Thyroid gland (tissue), 4 donors: ENCODE measurements at places on chromosomes 1 and 21.

DNA sequence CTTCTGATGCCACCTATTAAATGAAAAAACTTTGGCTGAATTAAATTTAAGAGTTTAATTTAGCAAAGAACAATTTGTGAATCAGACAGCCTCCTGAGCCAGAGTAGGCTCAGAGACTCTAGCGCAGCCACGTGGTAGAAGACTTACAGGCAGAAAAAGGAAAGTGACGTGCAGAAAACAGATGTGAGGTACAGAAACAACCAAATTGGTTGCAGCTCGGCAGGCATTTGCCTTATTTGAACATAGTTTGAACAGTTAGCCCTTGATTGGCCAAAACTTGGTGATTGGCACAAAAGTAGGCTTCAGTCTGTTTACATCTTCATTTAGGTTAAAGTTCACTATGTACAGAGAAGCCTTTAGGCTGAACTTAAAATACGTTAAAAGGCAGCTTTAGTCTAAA, 22.9 kb downstream of the TCP10L start:
- peak; percentile 51 for DNase-seq
- H3K4me3 ChIP-seq = no peak overlapping the region
- H3K36me3 ChIP-seq = no peaks in the 10 kb centered on the region
- no peaks in the 10 kb centered on the region for H3K27me3 ChIP-seq
- H3K4me1 ChIP-seq = no peaks in the 10 kb centered on the region

DNA sequence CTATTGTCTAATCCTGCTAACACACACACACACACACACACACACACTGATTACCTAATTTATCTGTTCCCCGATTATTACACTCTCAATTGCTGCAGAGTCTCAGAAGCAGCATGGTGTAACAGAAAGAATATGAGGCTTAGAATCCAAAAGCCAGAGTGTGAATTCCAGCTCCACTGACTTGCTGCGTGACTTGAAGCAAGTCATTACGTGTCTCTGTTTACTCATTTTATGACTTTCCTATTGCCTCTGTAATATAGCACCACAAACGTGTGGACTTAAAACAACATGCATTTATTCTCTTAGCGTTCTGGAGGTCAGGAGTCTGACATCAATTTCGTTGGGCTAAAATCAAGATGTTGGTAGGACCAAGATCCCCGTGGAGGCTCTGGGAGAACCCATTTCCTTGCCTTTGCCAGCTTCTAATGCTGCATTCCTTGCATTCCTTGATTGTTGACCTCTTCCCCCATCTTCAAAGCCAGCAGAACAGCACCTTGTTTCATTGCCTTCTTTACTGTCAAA, 55.9 kb upstream of the ATP5PO start:
- H3K27me3 ChIP-seq = no peaks in the 10 kb centered on the region
- no peak overlapping the region for H3K27ac ChIP-seq
- H3K4me3 ChIP-seq = no peak overlapping the region
- no peak for DNase-seq
- no peaks in the 10 kb centered on the region for H3K4me1 ChIP-seq

DNA sequence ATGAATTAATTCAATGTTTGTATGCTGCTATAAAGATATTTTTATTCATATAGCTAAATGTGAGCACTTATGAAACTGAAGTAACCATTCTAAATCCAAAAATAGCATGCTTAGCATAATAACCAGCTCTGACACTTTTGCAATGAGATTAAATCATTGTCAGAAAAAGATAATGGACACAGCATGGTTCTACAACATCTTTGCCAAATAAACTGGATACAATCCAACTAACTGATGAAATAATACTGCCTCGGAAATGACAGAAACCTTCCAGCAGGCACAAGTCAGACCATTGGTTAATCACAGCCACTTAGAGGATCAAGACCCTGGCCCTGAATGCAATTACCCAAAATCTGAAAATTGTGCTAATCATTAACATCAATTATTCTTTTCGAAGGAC, 592.7 kb upstream of the ADGRL4 start:
- no peaks in the 10 kb centered on the region for H3K27me3 ChIP-seq
- H3K4me1 ChIP-seq = no peaks in the 10 kb centered on the region
- no peak overlapping the region for H3K4me3 ChIP-seq
- no peak for DNase-seq
- no peak overlapping the region for H3K27ac ChIP-seq
- H3K36me3 ChIP-seq = no peaks in the 10 kb centered on the region

GRCh38 chr1:236727521-236727920, 41.2 kb downstream of the ACTN2 start:
- H3K4me3 ChIP-seq = no peak overlapping the region
- no peaks in the 10 kb centered on the region for H3K27me3 ChIP-seq
- DNase-seq = no peak
- H3K36me3 ChIP-seq = no peaks in the 10 kb centered on the region

DNA sequence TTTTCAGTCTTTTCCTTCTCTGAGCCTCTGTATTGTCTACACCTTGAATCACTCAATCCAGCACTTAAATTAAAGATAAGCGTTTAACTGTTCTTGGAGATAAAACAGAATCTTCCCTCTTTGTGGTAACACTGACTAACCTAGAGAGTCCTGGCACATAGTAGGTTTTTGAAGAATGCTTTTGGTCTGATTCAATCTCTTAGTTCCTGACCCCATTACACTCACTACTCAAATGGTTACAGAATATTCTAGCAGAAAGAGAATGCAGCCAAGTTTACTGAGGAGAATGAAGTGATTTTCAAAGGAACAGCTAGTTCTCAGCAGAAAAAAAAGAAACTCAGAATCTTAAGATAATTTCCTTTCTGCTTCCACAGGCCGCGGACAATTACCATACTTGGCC, 309.2 kb upstream of the PRMT6 start:
- no peaks in the 10 kb centered on the region for H3K36me3 ChIP-seq
- no peak overlapping the region for H3K27ac ChIP-seq
- no peak for DNase-seq
- no peaks in the 10 kb centered on the region for H3K27me3 ChIP-seq

DNA sequence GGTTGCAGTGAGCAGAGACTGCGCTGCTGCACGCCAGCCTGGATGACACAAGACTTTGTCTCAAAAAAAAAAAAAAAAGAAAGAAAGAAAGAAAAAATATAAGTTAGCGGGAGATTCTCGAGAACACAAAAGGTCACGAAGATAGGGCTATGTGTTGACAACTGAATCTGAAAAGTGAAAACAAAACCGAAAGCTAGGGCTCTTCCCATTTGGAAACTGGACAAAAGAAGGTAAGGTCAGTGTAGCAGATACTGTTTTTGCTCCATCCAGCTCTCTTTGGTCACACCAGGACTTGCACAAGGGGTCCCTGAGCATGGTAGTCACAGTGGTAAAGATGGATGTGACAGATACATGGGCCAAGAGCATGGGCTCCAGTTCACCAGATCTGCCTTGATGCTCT, 60.4 kb upstream of the MAP10 start:
- no peaks in the 10 kb centered on the region for H3K36me3 ChIP-seq
- H3K4me1 ChIP-seq = no peaks in the 10 kb centered on the region
- no peaks in the 10 kb centered on the region for H3K27me3 ChIP-seq
- DNase-seq = no peak

DNA sequence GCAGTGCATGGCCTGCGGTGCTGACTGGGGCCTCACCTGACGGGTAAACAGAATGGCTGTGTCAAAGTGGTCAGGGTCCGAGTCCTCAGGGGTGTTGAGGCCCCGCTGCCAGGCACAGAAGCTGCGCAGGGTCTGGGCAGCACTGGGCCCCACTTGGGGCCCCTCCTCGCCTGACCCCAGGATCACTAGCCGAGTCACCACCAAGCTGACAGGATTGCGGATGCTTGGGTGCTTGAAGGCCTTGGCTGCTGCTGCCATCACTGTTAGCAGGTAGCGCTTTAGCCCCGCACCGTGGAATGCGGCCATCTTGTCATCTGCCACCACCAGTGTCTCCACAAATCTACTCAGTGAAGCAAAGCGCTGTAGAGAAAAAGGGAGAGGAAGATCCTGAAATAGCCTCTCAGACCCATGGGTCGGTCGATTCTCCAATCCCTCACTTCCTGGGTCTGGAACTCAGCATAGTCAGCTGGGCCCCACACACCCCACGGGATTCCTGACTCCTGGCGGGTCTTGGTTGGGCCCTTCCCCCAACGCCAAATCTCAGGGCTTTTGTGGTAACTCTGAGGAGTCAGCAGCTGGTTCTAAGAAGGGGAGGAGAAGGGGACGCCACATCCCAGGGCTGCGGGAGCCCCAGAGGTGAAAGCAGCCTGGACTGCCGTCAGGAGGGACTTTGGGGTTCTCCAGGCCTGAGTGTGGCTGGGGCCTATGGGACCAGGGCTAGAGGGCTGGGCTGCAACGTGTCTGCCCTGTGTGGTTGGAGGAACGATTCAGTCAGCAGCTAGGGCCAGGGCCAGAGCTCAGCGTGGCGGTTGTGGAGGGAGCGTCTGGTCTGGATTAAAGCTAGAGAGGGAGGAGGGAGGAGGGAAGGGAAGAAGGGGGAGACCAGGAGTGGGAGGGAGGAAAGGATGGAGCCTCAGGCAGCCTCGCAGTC, 2.1 kb downstream of the ADAMTS4 start:
- no peak for DNase-seq
- peak overlapping the region; percentile 94 for H3K27ac ChIP-seq
- H3K4me3 ChIP-seq = no peak overlapping the region
- no peaks in the 10 kb centered on the region for H3K27me3 ChIP-seq
- H3K4me1 ChIP-seq = peaks cover 35% of the 10 kb centered on the region
- H3K36me3 ChIP-seq = no peaks in the 10 kb centered on the region

- no peak overlapping the region for H3K27ac ChIP-seq
- peaks cover 16% of the 10 kb centered on the region for H3K4me1 ChIP-seq
- DNase-seq = no peak
- no peak overlapping the region for H3K4me3 ChIP-seq
- no peaks in the 10 kb centered on the region for H3K27me3 ChIP-seq
Observed at GRCh38 chr1:66286307-66286706, 247.6 kb upstream of the SGIP1 start.

GRCh38 chr1:52444463-52444862, 40.1 kb downstream of the PRPF38A start:
- peaks cover 37% of the 10 kb centered on the region for H3K36me3 ChIP-seq
- DNase-seq = no peak
- no peaks in the 10 kb centered on the region for H3K27me3 ChIP-seq
- H3K4me3 ChIP-seq = no peak overlapping the region

GRCh38 chr1:83819436-83819835, 179.5 kb downstream of the TTLL7 start:
- no peak for DNase-seq
- no peak overlapping the region for H3K4me3 ChIP-seq
- no peak overlapping the region for H3K27ac ChIP-seq
- H3K27me3 ChIP-seq = no peaks in the 10 kb centered on the region
- no peaks in the 10 kb centered on the region for H3K36me3 ChIP-seq

- no peaks in the 10 kb centered on the region for H3K27me3 ChIP-seq
- H3K27ac ChIP-seq = no peak overlapping the region
- peaks cover 90% of the 10 kb centered on the region for H3K36me3 ChIP-seq
Observed at GRCh38 chr1:160293020-160293968, 8.4 kb upstream of the PEX19 start.

DNA sequence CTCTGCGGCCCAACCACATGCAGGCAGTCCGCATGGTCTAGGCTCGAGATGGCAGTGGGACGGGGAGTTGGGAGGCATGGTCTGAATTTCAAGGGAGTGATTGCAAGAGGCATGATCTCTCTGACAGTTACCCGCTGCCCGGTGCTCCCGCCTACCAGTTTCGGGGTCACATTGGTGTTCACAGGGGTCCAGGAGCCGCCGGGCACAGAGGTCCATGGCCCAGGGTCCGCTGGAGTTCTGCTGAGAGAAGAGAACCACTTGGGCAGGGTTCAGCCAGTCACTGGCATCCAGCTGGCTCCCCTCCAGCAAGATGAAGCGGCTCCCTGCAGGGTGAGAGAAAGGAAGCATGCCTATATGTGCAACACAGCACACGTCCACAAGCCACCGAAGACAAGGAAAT, 141.3 kb downstream of the ASTN1 start:
- no peak for DNase-seq
- no peak overlapping the region for H3K4me3 ChIP-seq
- no peaks in the 10 kb centered on the region for H3K4me1 ChIP-seq
- H3K27ac ChIP-seq = no peak overlapping the region

DNA sequence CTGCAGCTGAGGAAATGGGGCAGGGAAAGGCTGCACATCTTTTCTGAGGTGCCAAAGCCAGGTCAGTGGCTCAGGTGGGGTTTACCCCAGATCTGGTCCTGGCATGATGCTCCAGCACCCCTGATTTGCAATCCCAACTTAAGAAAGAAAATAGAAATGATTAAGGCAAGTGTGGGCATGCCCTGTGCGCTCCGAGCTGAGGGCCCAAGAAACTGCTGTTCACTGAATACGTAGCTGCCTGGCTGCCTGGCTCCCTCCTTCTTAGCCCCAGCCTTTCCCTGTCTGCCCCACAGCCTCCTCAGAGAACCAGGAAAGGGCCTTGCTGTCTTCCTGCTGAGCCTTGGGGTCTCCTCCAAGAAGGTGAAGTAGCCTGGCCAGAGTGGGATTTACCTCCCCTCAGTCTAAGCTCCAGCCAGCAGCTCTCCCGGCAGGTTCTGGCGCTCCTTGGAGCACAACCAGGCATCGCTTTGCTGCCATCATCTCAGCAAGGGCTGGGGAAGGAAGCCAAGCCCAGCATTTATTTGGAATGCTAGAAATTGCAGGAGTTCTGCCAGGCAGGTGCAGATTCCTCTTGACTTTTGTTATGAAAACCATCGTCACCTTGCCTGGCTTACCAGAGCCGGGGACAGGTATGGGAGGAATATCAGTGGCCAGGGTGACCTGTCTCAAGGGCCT, 51.3 kb upstream of the SELENON start:
- H3K27ac ChIP-seq = peak overlapping the region; percentile 85
- H3K4me1 ChIP-seq = peaks cover 44% of the 10 kb centered on the region
- no peaks in the 10 kb centered on the region for H3K36me3 ChIP-seq
- H3K27me3 ChIP-seq = no peaks in the 10 kb centered on the region

- no peak overlapping the region for H3K27ac ChIP-seq
- H3K27me3 ChIP-seq = no peaks in the 10 kb centered on the region
- no peaks in the 10 kb centered on the region for H3K4me1 ChIP-seq
- DNase-seq = no peak
Observed at GRCh38 chr21:26916799-26917198, 50.1 kb downstream of the ADAMTS5 start.

DNA sequence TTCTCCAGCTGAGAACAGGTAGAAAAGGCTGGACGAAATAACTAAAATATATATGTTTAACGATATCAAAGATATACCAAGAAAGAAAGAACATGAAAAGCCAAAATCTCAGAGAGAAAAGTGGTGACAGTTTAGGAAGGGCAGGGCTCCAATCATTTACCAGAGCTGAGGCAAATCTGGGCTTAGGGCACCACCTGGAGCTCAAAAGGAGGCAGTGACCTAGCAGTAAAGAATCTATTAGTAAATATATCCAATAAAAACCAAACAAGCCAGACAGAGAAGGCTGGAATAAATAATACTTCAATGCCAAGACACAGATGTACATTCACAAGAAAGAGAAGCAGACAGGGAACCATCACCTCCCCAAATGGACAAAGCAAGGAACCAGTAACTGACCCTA, 43.5 kb downstream of the CHIA start:
- H3K27ac ChIP-seq = no peak overlapping the region
- peak; percentile 66 for DNase-seq
- no peaks in the 10 kb centered on the region for H3K36me3 ChIP-seq
- H3K4me3 ChIP-seq = no peak overlapping the region
- no peaks in the 10 kb centered on the region for H3K27me3 ChIP-seq
